Left renal cortex interstitium (tissue), 4 donors: ENCODE measurements at places on chromosomes 12 and 14. TPM values are rescaled to one million over a fixed set of nuclear protein-coding genes. Genes with fewer than 3 reads are reported as not detected.

DNA sequence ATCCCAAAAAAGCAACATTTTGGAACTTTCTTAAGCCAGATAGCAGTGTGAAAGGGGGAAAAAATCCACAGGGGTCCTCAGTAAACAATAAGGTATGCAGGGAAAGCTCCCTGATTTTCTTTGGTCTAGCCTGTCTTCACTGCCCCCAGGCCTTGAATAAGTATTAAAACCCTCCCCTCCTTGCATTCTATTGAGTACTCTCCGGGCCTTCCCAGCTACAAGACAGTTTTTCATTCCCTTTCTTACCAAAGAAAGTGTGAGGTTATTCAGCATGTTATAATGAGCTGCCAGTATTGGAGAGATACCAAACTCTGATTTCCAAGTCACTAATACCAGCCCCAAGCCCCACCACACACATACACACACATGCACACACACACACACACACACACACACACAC lies 59.8 kb upstream of the KIF21A start:
- DNase-seq = no peak

DNA sequence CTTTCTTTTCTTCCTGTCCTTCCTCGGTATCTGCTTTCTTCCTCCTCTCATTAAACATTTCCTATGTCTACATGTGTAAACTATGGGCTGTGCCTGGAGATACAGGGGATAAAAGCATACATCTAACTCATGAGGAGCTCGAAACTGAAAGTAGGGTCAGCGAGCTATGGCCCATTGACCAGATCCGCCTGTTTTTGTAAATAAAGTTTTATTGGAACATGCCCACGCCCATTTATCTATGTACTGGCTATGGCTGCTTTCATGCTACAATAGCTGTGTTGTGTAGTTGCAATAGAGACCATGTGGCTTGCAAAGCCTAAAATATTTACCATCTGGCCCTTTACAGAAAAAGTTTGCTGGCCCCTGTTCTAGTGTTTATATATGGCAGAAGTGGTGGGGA lies 500.8 kb upstream of the GARIN6 start:
- no peak for DNase-seq

DNA sequence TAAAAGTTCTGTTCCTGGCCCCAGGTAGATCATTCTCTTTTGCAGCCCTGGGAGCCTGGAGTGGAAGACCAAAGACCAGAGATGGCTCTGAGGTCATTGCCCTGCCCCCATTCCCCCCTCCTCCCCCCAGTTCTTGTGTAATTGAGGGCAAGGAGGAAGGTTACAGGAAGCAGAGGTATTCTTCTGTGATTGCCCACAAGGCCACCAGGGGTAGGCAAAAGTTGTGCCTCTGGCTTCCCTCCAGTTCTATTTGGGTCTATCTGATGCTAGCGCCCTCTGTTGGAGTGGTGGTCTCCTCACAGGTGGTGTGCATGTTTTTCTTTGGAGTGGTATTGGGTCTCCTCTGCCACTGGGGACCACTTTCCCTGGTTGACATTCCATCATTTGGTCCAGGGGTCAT lies 41.2 kb upstream of the CRY1 start:
- DNase-seq = no peak

DNA sequence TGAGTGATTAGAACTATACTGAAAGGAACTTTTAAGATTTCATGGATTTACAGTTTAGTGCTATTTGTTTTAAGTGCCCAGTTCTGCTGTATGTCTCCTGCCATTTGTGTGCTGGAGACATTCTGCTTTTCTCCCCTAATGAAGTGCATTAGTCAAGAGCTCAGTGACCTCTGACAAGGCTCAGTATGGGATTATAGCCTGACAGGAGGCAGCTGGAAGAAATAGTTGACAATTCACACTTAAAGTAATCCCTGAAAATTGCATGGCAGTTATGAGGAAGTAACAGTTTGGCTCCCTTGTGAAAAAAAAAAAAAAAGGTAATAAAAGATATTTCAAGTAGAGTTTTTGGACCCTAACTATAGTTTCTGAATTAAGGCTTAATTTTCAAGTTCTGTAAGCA lies 70.3 kb downstream of the ALX1 start:
- DNase-seq = no peak

GRCh38 chr14:65302571-65303189 lies 109.8 kb upstream of the FUT8 start:
- DNase-seq = no peak

DNA sequence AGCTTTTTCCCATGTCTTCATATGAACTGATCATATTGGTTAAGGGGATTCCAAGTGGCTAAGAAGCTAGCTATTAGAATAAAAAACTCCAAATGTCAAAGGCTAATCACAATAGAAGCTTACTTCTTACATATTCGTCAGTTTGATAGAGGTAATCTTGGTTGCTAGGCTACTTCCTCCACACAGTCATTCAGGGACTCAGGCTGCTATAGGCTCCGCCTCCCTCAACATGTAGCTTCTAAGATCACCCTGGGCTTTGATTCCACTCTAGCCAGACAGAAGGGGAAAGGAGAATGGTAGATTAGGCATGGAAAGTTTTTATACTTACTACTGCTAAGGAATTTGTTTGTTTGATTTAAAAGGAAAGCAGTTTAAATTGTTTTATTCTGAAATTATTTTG lies 207.9 kb downstream of the EFCAB11 start:
- no peak for DNase-seq

- DNase-seq = no peak
Observed at GRCh38 chr14:75188520-75189268, 12.3 kb upstream of the TMED10 start.

DNA sequence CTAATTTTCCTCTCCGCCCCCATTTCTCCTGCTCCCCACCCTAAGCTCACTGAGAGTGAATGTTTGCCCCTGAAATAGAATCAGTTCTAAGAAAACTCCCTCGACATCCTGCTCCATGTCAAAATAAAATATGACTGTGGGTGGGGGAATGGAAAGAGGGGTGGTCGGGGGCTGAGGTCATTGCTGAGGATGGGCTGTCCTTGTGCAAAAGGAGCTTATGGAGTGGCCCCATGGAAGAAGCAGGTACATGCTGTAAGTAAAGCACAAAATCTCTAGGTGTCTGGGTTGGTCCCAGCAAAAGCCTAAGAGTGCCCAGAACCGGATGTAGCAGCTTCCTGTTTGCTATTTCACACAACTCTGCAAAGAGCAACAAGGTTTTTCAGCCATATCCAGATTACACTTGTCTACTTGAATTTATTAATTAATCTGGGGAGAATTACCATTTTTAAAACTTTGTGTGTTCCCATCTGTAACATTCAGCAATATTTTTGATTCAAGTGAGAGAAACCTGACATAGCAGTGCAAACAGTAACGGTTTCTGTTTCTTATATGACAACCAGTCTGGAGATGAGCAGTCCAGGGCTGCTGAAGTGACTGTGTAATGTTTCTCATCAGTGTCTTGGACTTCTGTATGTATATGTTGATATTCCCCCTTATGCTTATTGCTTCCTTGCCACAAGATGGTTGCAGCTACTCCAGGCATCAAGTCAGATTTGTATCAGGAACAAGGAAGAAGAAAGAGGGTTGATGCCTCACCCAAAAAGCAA lies 40.4 kb upstream of the GZMB start:
- no peak for DNase-seq

- DNase-seq = no peak
Observed at GRCh38 chr12:89163918-89164317, 188.4 kb downstream of the DUSP6 start.

DNA sequence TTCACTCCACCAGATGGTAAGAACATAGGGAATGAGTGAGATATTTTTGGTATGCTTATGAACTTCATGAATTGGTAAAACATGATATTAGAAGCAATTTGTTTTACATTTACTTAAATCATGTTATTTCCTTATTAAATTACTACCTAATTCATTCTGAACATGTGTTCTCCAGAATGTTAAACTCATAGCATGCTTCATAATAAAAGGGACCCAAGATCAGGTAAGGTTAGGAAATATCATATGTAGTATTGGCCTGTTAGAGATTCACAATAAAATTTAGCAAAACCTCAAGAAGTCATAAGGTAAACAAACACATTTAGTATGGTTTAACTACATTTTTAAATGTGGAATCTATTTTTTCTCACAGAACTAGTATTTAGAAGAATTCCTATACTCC lies 28.2 kb downstream of the PTPRQ start:
- DNase-seq = no peak

DNA sequence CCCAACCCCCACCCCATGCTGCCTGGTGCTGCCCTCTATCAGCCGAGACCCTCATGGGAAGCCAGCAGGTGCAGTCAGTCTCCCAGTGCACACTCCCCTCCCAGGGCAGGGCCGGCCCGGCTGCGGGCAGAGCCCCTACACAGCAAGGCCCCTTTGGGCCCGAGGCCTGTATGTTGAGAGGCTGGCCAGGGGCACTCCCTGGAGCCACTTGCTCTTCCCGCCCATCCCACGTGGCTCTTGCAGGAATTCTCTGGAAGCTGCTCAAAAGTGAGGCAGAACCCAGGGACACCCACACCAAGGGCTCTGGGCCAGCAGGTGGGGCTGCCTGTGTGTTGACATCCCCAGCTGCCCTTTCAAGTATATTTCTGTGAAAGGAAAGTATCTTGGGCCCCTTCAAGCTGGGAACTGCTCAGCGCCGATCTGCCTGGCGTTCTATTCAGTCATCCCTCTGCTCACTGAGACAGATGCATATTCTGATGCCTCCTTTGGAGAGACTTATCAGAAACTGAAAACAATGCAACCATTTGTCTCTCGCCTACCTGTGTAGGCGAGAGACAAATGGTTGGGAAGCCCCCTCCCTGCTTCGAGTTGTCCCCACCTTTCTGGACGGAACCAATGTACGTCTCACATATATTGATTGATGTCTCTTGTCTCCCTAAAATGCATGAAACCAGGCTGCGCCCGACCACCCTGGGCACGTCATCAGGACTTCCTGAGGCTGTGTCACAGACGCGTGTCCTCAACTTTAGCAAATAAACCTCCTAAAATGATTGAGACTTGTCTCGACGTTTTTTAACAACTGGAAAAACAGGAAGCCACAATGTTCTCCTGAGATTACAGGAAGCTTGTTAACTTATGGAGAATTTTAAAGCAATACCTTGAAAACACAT lies 6.0 kb downstream of the GPR132 start:
- DNase-seq = no peak

GRCh38 chr14:105301103-105301914 lies 508 bp upstream of the BRF1 start:
- peak; percentile 88 for DNase-seq

DNA sequence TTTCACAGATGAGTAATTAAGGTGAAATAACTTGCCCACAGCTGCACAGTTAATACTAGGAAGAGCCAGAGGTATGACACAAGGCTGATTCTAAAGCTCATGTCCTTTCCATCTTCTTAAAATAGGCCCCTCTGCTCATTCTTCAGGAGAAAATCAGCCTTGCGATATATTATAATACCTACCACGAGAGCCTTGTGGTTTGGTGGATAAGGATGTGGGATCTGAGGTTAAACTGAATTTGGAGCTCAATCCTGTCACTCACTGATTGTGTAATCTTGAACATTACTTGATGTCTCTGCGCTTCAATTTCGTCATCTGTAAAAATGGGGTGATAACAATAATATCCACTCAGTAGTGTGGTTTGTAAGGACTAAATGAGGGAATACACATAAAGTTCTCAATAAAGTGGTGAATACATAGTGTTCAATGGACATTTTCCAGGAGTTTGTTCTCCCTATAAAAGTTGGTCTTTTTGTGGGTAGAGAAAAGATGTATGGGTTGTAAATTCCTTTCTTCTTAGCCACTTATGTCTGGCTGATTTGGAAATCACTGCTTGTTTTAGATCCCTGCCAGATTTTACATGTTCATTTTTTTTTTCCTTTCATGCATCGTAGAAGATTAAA lies 25.1 kb upstream of the ATP2B1 start:
- DNase-seq = no peak

GRCh38 chr12:54987611-54988231 lies 3.2 kb upstream of the TESPA1 start:
- DNase-seq = no peak

GRCh38 chr12:56307221-56307965 lies 7.3 kb upstream of the CS start:
- no peak for DNase-seq

- no peak for DNase-seq
Observed at GRCh38 chr14:70655110-70655826, 13.6 kb downstream of the TTC9 start.

- no peak for DNase-seq
Observed at GRCh38 chr14:64891173-64891838, 11.6 kb upstream of the SPTB start.

DNA sequence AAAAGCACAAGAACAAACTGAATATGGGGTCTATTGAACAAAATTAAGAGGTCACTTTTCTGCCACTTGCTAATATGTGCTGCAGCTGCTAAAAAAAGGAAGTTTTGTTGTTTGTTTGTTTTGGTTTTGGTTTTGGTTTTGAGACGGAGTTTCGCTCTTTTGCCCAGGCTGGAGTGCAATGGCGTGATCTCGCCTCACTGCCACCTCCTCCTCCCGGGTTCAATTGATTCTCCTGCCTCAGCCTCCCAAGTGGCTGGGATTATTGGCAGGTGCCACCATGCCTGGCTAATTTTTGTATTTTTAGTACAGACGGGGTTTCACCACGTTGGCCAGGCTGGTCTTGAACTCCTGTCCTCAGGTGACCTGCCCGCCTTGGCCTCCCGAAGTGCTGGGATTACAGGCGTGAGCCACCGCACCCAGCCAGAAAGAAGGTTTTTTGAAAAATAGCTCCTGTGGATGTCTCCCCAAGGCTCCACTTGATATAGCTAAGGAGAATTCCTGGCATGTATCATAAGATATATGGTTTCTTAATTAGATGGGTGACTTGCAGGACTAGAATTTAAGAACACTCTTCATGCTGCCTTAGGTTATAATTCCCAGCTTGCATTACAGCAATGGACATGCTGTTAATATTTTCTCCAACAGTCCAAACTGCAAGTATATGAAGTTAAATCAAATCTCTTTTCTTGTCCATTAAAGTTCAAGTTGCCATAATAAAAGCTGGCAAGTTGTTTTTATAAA lies 237.6 kb upstream of the AMIGO2 start:
- no peak for DNase-seq

- no peak for DNase-seq
Observed at GRCh38 chr12:59453475-59453874, 142.4 kb upstream of the SLC16A7 start.

GRCh38 chr14:32379447-32379846 lies 50.3 kb downstream of the AKAP6 start:
- no peak for DNase-seq

Gene OR4E2
- polyA plus RNA-seq = not detected

Gene TAS2R7
- polyA plus RNA-seq = not detected

Gene ARMH4
- 73.6 TPM for polyA plus RNA-seq

Gene A2M
- polyA plus RNA-seq = 192 TPM

Gene PTGDR
- polyA plus RNA-seq = 0.52 TPM

Gene NEUROD4
- not detected for polyA plus RNA-seq

Gene TCL1B
- 0.41 TPM for polyA plus RNA-seq

Gene THTPA
- polyA plus RNA-seq = 17.4 TPM

Gene TMEM30B
- polyA plus RNA-seq = 11.8 TPM
